ENCODE measurements at places on chromosomes 12 and 14. TPM values are rescaled to one million over a fixed set of nuclear protein-coding genes. Genes with fewer than 3 reads are reported as not detected.

Gene TAS2R10
- not detected for total RNA-seq

GRCh38 chr12:3832738-3833137 lies 40.5 kb downstream of the PARP11 start:
- H3K4me3 ChIP-seq = no peak overlapping the region
- no peaks in the 10 kb centered on the region for H3K36me3 ChIP-seq
- no peak for DNase-seq
- H3K4me1 ChIP-seq = peaks cover 31% of the 10 kb centered on the region

Gene MYRFL
- not detected for total RNA-seq

GRCh38 chr12:130879212-130879686 lies 7.4 kb downstream of the RAN start:
- H3K4me1 ChIP-seq = peaks cover 51% of the 10 kb centered on the region
- H3K27me3 ChIP-seq = no peaks in the 10 kb centered on the region
- H3K36me3 ChIP-seq = peaks cover 36% of the 10 kb centered on the region
- no peak for DNase-seq
- H3K4me3 ChIP-seq = no peak overlapping the region

- DNase-seq = no peak
- H3K27me3 ChIP-seq = no peaks in the 10 kb centered on the region
- H3K36me3 ChIP-seq = no peaks in the 10 kb centered on the region
- no peaks in the 10 kb centered on the region for H3K4me1 ChIP-seq
- no peak overlapping the region for H3K4me3 ChIP-seq
These were observed 83.4 kb downstream of the CNTN1 start for GRCh38 chr12:40775661-40776060.

GRCh38 chr12:41074473-41074769 lies 113.7 kb upstream of the PDZRN4 start:
- no peaks in the 10 kb centered on the region for H3K27me3 ChIP-seq
- no peak for DNase-seq
- H3K27ac ChIP-seq = no peak overlapping the region
- H3K4me3 ChIP-seq = no peak overlapping the region
- no peaks in the 10 kb centered on the region for H3K4me1 ChIP-seq
- H3K36me3 ChIP-seq = no peaks in the 10 kb centered on the region

Gene CPSF6
- total RNA-seq = 90.0 TPM

DNA sequence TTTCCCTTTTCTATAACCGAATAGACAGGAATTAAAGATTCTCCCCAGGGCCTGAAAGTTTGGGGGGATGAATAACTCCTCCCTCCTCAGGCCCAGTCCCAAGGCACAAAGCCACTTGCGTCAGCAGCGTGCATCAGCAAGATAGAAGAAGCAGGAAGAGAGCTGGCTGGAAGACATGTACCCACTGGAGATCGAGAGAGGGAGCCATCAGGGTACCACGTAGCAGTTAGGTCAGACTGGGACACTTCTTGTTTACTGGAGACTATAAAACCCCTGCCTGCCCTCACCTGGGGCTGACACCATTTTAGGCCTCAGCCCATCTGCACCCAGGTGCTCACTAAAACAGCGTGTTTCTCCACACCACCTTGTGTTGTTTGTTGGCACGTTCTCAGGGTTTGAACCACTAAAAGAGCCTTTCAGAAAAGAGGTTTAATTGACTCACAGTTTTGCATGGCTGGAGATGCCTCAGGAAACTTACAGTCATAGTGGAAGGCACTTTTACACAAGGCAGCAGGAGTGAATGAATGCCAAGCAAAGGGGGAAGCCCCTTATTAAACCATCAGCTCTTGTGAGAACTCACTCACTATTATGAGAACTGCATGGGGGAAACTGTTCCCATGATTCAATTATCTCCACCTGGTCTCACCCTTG lies 93.2 kb downstream of the TMTC3 start:
- H3K27me3 ChIP-seq = peaks cover 3% of the 10 kb centered on the region
- DNase-seq = peak; percentile 52
- H3K4me1 ChIP-seq = peaks cover 27% of the 10 kb centered on the region
- H3K4me3 ChIP-seq = no peak overlapping the region
- H3K27ac ChIP-seq = peak overlapping the region; percentile 72

DNA sequence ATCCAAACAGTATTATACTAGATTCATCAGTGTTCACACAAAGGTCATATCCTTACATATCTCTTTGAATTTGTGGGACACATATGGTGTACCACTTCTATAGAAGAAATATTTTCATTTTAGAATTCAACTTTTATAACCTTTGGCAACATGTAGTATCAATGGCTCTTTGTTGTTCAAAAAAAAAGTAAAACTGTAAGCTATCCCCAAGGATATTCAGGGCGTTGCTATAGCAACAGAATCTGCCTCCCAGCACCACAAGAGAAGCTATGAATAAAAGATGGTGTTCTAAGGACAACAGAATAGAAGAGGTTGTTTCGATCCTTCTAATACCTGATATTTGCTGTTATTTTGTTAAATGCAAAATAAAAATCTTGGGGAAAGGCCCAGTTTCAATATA lies 139.3 kb downstream of the BRMS1L start:
- peaks cover 6% of the 10 kb centered on the region for H3K27me3 ChIP-seq
- H3K4me3 ChIP-seq = no peak overlapping the region
- H3K4me1 ChIP-seq = no peaks in the 10 kb centered on the region
- H3K36me3 ChIP-seq = no peaks in the 10 kb centered on the region
- no peak overlapping the region for H3K27ac ChIP-seq

Gene SERPINA9
- total RNA-seq = not detected

GRCh38 chr12:90695415-90695814 lies 259.6 kb downstream of the CCER1 start:
- H3K36me3 ChIP-seq = no peaks in the 10 kb centered on the region
- H3K27ac ChIP-seq = no peak overlapping the region
- H3K4me1 ChIP-seq = no peaks in the 10 kb centered on the region
- DNase-seq = no peak
- H3K4me3 ChIP-seq = no peak overlapping the region

Gene MYH6
- 0.05 TPM for total RNA-seq

- DNase-seq = no peak
- no peaks in the 10 kb centered on the region for H3K4me1 ChIP-seq
- no peak overlapping the region for H3K4me3 ChIP-seq
- no peak overlapping the region for H3K27ac ChIP-seq
- H3K27me3 ChIP-seq = no peaks in the 10 kb centered on the region
- no peaks in the 10 kb centered on the region for H3K36me3 ChIP-seq
These were observed 127.6 kb downstream of the GXYLT1 start for GRCh38 chr12:42017051-42017450.

DNA sequence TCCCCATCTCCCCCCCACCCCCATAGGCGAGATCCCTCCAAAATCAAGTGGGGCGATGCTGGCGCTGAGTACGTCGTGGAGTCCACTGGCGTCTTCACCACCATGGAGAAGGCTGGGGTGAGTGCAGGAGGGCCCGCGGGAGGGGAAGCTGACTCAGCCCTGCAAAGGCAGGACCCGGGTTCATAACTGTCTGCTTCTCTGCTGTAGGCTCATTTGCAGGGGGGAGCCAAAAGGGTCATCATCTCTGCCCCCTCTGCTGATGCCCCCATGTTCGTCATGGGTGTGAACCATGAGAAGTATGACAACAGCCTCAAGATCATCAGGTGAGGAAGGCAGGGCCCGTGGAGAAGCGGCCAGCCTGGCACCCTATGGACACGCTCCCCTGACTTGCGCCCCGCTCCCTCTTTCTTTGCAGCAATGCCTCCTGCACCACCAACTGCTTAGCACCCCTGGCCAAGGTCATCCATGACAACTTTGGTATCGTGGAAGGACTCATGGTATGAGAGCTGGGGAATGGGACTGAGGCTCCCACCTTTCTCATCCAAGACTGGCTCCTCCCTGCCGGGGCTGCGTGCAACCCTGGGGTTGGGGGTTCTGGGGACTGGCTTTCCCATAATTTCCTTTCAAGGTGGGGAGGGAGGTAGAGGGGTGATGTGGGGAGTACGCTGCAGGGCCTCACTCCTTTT lies 2.7 kb downstream of the GAPDH start:
- H3K4me1 ChIP-seq = peaks cover 62% of the 10 kb centered on the region
- peak overlapping the region; percentile 96 for H3K4me3 ChIP-seq
- H3K27me3 ChIP-seq = no peaks in the 10 kb centered on the region
- H3K36me3 ChIP-seq = peaks cover 57% of the 10 kb centered on the region
- DNase-seq = peak; percentile 45

Gene FAIM2
- total RNA-seq = 2.1 TPM

DNA sequence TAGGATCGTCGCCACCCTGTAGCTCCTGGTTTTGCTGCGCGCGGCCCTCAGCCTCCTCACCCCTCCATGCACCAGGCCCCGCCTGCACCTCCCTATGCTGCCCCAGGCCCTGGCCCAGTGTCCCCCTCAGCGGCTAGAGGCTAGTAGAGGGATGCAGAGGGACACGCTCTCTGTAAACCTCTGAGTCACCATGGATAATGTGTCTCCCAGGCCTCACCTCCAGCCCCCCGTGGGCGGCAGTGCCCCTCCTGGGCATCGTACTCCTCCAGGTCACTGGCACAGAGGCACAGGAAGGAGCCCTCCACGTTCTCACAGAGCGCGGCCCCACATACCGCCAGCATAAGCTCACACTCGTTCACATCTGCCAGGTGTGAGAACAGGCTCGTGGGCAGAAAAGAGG lies 12.3 kb downstream of the ISCA2 start:
- no peak overlapping the region for H3K27ac ChIP-seq
- no peaks in the 10 kb centered on the region for H3K36me3 ChIP-seq
- no peaks in the 10 kb centered on the region for H3K4me1 ChIP-seq
- DNase-seq = no peak
- H3K27me3 ChIP-seq = no peaks in the 10 kb centered on the region

GRCh38 chr12:89783359-89784060 lies 74.9 kb upstream of the ATP2B1 start:
- H3K36me3 ChIP-seq = peaks cover 10% of the 10 kb centered on the region
- H3K27me3 ChIP-seq = no peaks in the 10 kb centered on the region
- DNase-seq = no peak

- peaks cover 7% of the 10 kb centered on the region for H3K27me3 ChIP-seq
- no peak for DNase-seq
- no peaks in the 10 kb centered on the region for H3K36me3 ChIP-seq
These were observed 6.4 kb upstream of the TMED10 start for GRCh38 chr14:75182821-75183220.

Gene MED13L
- total RNA-seq = 37.7 TPM

DNA sequence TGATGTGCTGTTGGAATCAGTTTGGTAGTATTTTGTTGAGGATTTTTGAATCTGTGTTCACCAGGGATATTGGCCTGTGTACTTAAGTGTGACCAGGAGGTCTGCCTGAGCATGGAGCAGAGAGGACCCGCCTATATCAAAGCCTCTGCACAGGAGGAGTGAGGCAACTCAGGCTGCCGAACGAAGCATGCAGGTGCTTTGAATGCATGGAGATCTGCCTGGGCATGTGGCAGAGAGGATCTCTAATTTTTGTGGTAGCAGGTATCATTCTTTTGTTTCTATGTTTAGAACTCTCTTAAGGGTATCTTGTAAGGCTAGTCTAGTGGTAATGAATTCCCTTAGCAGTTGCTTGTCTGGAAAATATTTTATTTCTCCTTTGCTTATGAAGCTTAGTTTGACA lies 26.9 kb downstream of the RAB3IP start:
- H3K4me1 ChIP-seq = no peaks in the 10 kb centered on the region
- H3K36me3 ChIP-seq = peaks cover 87% of the 10 kb centered on the region
- no peak overlapping the region for H3K27ac ChIP-seq
- H3K27me3 ChIP-seq = no peaks in the 10 kb centered on the region

GRCh38 chr12:25553098-25553497 lies at the start of gene LMNTD1:
LMNTD1 (minus strand) TSS chr12:25553283; CDS start chr12:25552959, 324 bp downstream.
- no peak within 1 kb of the TSS for H3K4me3 ChIP-seq
- H3K27me3 ChIP-seq = peaks cover 2% of the 10 kb centered on the region
- DNase-seq = no peak
- H3K27ac ChIP-seq = no peak within 1 kb of the TSS
- no peaks in the 10 kb centered on the region for H3K36me3 ChIP-seq

Gene CLEC4D
- not detected for total RNA-seq

Gene POTEM
- total RNA-seq = not detected

DNA sequence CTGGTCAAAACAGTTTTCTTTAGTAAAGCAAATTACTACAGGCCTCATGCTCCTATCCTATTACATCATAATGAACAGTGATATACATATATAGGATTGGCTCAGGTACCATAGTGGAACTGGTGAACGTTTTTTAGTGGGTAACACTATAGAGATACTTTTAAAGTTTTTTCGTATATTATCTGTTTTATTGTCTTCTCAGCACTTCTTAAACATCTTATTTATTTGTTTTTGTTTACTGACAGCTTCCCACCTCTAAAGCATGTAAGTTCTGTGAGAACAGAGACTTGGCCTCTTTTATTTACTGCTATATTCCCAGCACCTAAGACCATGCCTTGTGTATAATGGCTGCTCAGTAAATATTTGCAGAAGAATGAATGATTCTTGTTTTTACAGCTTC lies 81.1 kb upstream of the PSMA6 start:
- no peaks in the 10 kb centered on the region for H3K36me3 ChIP-seq
- no peak for DNase-seq
- H3K27ac ChIP-seq = no peak overlapping the region
- no peaks in the 10 kb centered on the region for H3K27me3 ChIP-seq
- H3K4me3 ChIP-seq = no peak overlapping the region
- peaks cover 23% of the 10 kb centered on the region for H3K4me1 ChIP-seq

- no peak for DNase-seq
- no peak overlapping the region for H3K4me3 ChIP-seq
- H3K27me3 ChIP-seq = peaks cover 8% of the 10 kb centered on the region
- no peak overlapping the region for H3K27ac ChIP-seq
These were observed 52.6 kb downstream of the DYRK2 start for GRCh38 chr12:67701121-67701520.

DNA sequence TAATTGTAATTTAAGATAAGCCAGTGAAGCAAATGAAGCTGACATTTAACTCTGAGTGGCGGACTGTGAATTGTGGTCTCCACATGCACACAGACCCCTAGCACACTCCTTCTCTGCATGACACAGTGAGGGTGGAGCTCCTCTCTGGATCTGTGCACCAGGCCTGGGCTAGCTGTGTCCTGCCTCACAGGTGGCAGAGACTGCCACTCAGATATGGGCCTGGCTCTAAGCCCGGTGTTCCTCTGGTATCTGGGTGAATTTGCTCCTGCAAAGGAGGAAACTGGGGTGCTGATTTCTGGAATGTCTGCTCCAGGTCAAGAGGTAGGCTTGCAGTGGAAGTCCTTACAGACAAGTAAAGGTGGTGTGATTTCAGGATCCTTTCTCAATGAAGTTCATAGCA lies 282.4 kb downstream of the FOXN3 start:
- no peaks in the 10 kb centered on the region for H3K4me1 ChIP-seq
- no peaks in the 10 kb centered on the region for H3K27me3 ChIP-seq
- peaks cover 2% of the 10 kb centered on the region for H3K36me3 ChIP-seq

DNA sequence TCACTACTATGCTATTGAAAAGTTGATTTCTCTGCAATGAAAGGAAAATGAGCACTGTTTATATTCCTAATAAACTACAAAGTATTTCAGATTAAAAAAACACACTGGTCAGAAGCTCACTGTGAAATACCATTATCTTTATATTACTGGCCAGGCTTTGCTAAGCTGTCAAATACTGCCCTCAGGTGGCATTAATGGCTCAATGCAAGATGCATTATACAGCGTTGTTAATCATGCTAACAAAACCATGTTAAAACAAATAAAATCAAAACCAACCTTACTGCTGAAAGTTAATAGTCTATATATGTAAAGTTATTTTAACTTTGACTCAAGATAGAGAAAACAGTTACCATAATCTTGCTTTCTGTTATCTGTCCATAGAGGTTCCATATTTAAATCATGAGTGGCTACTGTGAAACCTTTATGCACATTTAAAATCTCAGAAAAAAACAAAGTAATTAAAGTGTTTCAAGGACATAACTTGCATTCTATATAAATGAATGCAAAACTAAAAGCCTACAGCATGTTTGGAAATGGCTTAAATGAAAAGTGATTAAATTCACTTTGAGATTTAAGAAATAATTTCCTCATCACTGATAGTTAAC lies 121.7 kb downstream of the RALGAPA1 start:
- H3K27ac ChIP-seq = no peak overlapping the region
- H3K4me3 ChIP-seq = no peak overlapping the region
- peak; percentile 26 for DNase-seq
- H3K4me1 ChIP-seq = peaks cover 15% of the 10 kb centered on the region

Gene TTC6
- not detected for total RNA-seq

Measured in activated CD4-positive, alpha-beta memory T cell treated with anti-CD3 and anti-CD28 coated beads for 36 hours (primary cell).